ENCODE measurements at places on chromosomes 3 and 15.

DNA sequence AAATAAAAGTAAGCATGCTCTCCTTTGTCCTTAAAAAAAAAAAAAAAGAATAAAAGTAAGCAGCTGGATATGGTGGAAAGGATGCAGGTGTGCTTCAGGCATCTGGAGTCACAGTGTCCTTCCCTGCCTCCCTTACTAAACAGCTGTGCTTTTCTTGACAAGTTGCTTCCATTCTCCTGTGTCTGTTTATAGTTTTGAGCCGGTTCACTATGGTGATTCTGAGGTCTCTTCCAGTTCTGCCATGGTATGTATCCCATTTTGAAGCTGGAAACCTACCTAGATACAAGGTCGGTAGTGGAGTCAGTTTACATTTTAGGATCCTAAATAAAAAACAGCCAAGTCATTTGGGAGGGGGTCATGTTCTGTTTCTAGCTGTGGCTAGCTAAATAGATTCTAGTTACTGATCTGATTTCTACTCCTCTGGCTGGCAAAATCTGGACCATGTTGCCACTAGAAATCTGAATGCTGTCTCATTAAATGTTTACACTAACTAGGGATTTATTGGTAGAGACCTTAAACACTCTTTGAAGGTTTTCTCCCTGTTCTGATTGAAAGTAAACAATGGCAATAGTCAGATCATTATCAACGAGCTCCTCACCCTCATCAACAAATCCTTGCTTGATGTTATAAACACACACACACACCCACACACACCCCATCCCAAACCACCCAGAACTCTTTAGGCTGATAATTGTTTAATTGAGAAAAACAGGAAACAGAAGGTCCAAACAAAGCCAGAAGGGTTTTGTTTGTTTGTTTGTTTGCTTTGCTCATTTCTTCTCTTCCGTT is 7.9 kb downstream of the TNFSF10 start:
- DNase-seq: no peak

GRCh38 chr15:63494408-63494807 is 10.0 kb upstream of the USP3 start:
- DNase-seq: no peak

DNA sequence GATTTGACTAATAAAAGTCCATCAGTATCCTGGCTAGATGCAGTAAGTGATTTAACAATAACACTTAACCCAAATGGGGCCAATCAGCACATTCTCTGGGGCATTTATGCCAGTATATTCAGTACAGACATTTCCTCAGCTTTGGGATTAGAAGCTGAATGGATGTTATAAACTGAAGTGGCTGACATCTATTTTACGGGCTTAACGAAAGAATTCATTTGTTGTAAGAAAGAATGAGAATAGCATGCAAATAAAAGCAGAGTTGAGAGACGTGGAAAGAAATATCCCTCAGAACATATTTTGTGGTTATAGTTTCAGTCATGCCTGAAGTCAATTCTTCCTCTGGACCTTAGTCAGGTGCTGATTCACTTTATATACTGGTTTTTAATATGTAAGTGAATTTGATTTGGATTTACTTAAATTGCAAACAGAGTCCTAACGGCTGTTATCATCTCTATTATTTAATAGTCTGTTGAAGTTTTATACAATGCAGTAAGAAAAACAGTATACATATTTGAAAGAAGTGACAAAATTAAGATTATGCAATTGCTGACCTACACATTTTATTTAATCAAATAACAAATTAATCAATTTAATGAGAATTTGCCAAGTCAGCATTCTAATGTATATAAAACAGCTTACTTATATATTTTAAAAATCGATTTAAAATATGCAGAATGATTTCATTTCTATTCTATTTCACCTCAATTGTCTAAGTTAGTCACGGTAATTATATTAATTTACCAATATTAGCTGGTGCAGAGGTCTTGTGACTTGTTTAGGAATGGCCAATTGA is 513.9 kb upstream of the CADM2 start:
- DNase-seq: no peak

- no peak for DNase-seq
Observed at GRCh38 chr3:63128380-63128779, 149.7 kb upstream of the SYNPR start.

DNA sequence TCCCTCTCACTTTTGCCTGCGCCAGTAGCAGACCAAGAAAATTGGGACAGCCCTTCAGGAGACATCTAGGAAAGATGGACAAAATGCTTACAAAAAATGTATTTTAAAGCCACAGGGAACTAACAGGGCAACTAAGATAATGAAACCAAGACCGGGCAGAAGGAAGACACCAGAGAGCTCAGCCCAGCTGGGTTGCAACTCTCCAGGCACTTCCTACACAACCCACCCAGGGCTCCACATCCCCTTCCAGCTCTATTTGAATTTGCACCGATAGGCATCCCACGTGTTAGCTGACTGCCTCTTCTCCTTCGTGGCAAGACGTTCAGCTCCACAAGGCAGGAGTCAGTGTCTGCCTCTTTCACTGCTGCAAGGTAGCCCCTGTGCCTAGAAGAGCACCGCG is 6.6 kb upstream of the ATP10A start:
- DNase-seq: peak; percentile 35

DNA sequence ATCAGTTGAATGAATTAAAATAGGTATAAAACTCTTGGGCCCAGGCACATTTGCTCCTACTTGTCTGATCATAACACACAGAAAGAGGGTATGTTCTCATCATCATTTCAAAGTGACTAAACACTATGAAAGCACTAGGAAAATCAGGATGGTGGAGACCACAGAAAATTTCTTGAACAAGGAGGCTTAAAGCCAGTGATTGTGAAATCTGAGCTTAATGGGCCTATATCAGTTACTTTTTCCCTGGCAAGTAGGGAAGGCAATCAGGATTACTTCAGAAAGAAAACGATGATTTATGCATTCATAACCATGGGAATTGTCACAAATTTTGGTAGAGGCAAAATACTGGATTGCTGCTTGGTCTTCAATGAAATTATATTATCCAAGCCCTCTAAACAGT is 434.4 kb upstream of the CNTN4 start:
- DNase-seq: no peak

DNA sequence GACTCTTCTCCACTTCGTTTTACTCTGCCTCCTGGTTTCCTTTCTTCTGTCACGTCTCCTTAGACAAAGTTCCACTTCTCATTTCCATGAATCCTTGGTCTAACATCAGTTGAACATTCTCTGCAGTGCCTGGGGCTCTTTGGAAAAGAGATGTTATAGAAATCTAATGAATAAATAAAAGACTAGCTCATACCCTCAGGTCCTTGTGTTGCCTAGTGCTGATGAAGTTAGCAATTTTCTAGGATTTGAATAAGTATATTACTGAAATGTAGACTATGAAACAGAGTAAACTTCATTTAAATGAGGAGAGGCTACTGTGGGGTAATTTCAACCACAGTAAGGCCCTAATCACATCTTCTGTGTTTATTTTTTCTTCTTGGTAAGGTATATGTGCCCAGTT is 146.9 kb upstream of the CADPS start:
- no peak for DNase-seq

- DNase-seq: no peak
Observed at GRCh38 chr3:43670635-43671522, 19.9 kb upstream of the ABHD5 start.

GRCh38 chr3:156449710-156450574 is 105.0 kb downstream of the SSR3 start:
- peak; percentile 21 for DNase-seq

- peak; percentile 57 for DNase-seq
Observed at GRCh38 chr3:194107107-194107506, 28.8 kb upstream of the HES1 start.

GRCh38 chr15:25182098-25182478 is 227.3 kb downstream of the SNRPN start:
- DNase-seq: no peak

GRCh38 chr15:81386947-81387346 is 12.9 kb upstream of the TMC3 start:
- peak; percentile 8 for DNase-seq

DNA sequence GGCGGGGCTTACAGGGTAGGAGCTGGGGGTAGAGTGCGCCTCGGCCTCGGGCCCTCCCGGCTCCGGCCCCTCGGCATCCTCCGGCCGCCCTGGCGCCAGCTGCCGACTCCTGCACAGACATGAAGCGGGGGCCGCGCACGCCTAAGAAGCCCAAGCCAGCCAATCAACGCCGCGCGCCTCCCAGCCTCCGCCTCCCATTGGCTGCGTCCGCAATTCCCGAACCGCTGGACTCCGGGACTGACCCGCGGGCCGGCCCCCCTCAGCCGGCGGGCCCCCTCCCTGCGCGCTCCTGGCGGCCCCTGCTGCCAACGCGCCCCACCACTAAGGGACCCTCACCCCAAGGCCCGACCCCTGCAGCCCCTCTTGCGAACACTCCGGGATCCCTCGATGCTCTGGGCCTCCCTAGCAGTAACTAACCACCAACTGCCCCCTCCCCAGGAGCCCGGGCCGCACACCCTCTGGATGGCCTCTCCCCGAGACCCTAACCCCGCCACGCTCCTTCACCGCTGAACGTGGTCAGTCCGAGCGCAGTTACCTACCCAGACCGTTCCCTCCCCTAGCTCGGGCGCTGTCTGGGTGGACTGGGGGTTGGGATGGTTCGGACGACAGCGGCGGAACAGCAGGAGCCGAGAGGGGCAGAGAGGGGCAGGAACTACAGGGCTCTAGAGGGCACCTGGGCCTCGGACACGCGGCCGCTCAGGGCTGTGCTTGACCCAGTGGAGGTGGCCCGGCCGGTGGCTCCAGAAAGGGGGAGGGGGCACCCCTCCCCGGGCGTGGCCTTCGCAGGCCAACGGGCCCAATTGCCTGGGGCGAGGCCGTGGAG is 5.0 kb downstream of the GATA2 start:
- DNase-seq: peak; percentile 72

- no peak for DNase-seq
Observed at GRCh38 chr3:167728176-167728575, 6.5 kb downstream of the PDCD10 start.

DNA sequence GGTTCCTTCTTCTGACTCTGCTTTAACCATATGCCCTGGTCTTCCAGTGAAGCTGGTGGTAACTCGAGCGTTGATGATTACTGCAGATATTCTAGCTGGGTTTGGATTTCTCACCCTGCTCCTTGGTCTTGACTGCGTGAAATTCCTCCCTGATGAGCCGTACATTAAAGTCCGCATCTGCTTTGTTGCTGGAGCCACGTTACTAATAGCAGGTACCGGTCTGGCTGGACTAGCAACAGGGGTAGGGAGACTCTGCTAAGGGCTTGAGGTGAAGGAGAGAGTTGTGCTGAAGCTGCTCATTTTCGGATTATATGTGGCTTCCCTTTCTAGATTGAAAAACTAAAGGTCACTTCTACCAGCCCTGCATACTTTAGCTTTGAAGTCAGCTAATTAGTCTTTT is 16.8 kb downstream of the CLDN16 start:
- no peak for DNase-seq

DNA sequence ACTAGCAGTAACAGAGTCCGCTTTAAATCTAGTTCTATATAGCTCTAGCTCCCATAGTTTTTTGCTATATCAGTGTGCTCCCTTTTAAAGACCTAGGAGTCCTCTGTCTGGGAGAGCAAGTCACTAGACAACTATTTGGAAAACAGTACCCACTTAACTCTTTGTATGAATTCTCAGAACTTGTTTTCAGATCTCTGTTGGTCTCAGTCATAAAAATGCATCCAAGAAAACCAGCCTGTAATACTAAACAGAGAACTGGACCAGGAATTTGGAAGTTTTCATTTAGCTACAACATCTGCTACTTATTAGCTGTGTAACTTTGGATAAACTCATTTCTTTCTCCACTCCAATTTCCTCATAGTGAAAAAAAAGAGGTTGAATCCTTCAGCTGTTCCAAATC is 56.9 kb upstream of the C3orf49 start:
- no peak for DNase-seq

DNA sequence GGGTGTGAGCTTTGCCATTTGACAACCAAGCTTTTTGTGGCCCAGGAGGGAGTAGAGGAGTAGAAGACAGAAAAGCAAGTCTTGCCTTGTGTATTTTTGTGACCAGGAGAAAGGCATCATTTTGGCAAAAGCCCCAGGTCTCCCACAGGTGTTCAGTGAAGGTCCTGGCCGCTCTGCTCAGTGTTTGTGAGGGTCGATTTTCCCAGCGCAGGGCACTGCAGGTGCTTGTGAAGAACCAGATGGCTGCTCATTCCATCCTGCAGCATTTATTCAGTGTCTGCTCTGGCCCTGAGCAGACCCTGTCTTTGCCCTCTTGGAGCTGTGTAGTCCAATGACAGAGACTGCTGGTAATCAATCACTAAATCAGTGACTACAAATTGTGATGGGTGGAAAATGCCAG is 19.5 kb downstream of the TRAK1 start:
- DNase-seq: no peak

GRCh38 chr3:69128509-69128908 is 6.1 kb upstream of the LMOD3 start:
- DNase-seq: no peak

GRCh38 chr3:140898340-140899180 is 43.1 kb upstream of the SLC25A36 start:
- DNase-seq: peak; percentile 56

DNA sequence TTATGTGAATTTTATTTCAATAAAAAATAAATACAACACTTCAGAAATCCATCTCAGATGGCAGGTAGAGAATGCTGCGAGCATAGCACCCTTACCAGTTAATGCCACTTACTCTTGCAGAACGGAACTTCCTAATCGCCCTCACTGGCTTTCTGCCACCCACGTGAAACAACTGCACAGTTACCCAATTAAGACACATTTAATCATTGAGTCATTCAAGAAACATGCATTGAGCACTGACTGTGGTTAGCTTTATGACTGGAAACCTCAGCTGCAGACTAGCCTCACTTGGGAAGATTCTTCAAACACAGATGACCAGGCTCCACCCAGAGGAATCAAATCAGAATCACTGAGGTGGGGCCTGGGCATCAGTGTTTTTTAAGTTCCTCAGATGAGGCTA is 5.6 kb upstream of the MFGE8 start:
- peak; percentile 83 for DNase-seq

DNA sequence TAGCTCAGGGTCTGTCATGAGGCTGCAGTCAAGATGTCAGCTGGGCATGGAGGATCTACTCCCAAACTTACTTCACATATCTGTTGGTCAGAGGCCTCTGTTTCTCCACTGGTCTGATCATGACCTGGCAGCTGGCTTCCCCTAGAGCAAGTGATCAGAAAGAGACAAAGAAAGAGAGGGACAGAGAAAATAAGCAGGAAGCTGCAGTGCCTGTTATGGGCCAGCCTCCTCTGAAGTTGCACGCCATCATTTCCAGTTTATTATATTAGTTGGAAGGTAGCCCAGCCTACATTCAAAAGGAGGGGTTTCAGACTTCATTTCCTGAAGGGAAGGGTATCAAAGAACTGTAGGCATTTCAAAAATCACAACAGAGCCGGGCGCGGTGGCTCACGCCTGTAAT is 5.0 kb upstream of the RPP25 start:
- no peak for DNase-seq

GRCh38 chr3:169256027-169256426 is 407.5 kb downstream of the MECOM start:
- DNase-seq: no peak

GRCh38 chr3:88059380-88060170 is 520 bp downstream of the ZNF654 start:
- peak; percentile 12 for DNase-seq

- DNase-seq: no peak
Observed at GRCh38 chr3:190545191-190545590, 31.3 kb downstream of the IL1RAP start.

All from suppressor macrophage treated with lipopolysaccharide for 4 hours (primary cell).